LHCN-M2 (cell line): ENCODE measurements at places on chromosomes 7 and 10. TPM values are rescaled to one million over a fixed set of nuclear protein-coding genes. Genes with fewer than 3 reads are reported as not detected.

GRCh38 chr7:146791344-146792285 is 675.0 kb downstream of the CNTNAP2 start:
- no peak for DNase-seq

- no peak for DNase-seq
Observed at GRCh38 chr7:31000161-31000693, 36.5 kb downstream of the GHRHR start.

- DNase-seq = no peak
Observed at GRCh38 chr10:47288916-47289495, 11.0 kb upstream of the GDF10 start.

DNA sequence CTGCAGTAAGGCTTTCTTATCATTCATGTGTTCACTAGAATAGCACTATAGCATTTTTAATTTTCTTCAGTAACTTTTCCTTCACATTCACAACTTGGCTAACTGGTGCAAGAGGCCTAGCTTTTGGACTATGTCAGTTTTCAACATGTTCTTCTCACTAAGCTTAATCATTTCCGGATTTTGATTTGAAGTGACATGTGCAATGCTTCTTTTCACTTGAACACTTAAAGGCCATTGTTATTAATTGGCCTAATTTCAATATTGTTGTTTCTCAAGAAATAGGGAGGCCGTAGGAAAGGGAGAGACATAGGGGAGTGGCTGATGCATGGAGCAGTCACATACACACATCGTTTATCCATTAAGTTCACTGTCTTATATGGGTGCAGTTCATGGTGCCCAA is 151.2 kb upstream of the NFE2L3 start:
- no peak for DNase-seq

- DNase-seq = no peak
Observed at GRCh38 chr10:103333934-103334520, 16.9 kb downstream of the PCGF6 start.

- no peak for DNase-seq
Observed at GRCh38 chr10:103969857-103970627, 3.1 kb downstream of the SLK start.

- no peak for DNase-seq
Observed at GRCh38 chr10:5744849-5745248, 60.2 kb downstream of the TASOR2 start.

- no peak for DNase-seq
Observed at GRCh38 chr10:100350914-100351485, 4.0 kb downstream of the SCD start.

- DNase-seq = no peak
Observed at GRCh38 chr10:12783293-12783692, 218.2 kb downstream of the CCDC3 start.

USP6NL gene
- 11.0 and 11.4 TPM in 2 replicates for total RNA-seq

C10orf62 gene
- 0.11 TPM in 1 of 2 replicates, not detected in the other for total RNA-seq

PRKAR2B gene
- total RNA-seq = 0.06 and 0.26 TPM in 2 replicates

TSPAN15 gene
- 1.5 and 2.0 TPM in 2 replicates for total RNA-seq

VWA2 gene
- not detected in 2 replicates for total RNA-seq

PON1 gene
- total RNA-seq = 0.75 TPM in 1 of 2 replicates, not detected in the other

PPP1R17 gene
- total RNA-seq = 0.06 TPM in 1 of 2 replicates, not detected in the other

VIPR2 gene
- not detected in 2 replicates for total RNA-seq

USP54 gene
- 19.2 and 43.2 TPM in 2 replicates for total RNA-seq

CALHM3 gene
- not detected in 2 replicates for total RNA-seq
